ENCODE measurements at places on chromosomes 6 and 20. TPM values are rescaled to one million over a fixed set of nuclear protein-coding genes. Genes with fewer than 3 reads are reported as not detected.

DNA sequence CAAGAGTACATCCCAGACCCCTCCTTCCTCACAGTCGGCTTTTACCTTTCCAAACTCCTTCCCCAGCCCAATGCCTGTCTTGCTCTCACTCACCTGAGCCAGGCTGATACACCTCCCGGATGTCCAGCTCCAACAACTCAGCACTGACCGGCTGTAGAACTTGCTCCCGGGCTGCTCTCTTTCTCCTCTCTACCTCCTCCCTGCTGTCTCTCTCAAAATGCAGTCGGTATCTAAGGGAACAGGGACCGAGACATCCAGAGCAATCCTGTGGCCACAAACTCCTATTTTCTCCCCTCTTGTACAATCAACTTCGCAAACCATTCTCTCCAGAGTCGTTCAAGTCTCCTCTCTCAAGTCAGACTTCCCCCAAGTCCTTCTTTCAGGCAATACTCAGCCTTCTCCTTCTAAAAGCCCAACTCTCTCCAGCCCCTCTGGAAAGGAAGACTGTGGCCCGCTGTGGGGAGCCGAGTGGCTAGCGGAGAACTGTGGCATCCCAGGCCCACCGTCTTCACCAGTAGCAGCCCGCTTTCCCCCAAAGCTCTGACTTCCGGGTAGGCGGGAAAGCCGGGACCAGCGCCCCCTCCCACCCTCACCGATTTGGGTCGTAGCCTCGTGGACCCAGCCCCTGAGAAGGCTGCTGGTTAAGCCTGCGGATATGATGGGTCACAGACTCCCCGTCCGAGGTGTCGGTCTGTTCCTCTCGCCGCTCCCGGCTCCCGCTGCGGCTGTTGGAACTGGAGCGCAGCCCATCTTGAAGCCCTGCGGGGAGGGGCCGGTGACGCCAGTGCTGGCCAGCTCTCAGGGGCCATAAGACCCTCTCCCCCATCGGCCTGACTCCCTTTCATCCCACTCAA is 1.1 kb downstream of the GNL1 start:
- peak; percentile 75 for DNase-seq

DNA sequence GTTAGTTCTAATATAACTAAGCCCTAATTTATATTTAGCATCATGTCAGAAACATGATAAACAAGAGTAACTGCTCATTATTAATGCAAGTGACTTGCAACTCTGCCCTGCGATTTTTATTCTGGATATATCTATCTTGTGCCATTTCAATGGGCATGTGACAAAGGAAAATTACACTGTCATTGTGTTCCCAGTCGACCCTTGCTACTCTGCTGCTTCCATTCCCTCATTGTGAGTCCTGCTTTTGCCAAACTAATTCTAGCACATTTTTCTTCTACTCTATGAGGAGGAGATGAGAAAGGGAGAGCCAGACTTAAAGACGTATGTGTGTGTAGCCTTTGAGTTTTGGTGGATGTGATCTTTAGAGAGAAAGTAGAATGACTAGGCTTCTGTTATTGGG is 275.9 kb downstream of the ARHGAP18 start:
- no peak for DNase-seq

DNA sequence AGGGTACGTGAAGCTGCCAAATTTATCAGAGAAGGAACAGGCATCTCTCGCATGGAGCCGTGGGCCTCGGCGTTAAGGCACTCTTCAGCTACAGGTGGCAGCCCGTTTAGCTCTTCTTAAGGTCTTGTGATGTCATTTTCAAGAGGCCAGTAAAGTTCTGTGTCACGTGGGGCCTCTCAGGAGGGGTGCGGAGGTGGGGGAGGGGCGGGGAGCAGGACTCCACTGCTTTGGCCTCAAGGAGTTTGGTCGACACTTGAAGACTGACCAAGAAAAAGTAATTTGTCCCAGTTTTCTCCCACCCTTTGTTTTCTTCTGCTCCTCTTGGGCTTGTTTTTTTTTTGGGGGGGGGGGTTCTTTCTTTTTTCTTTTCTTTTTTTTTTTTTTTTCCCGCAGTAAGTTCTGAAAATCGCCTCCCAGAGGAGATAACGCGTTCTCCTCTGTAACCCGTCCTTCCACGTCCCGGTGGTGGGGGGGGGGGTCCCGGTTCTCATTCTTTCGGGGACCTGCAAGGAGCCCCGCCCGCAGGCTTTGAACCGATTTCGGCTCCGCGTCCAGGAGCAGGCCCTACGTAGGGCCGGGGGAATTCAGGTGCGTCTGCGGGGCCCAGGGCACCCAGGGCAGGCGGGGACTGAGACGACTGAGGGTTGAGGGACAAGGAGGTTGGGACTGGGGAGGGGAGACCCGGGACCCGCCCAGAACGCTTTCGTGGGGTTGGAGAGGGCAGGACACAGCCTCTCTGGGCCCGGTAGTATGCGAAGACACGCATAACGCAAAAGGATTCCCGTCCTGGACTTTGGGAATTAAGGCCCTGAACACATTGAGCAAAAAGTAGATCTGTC is 26.0 kb downstream of the GPX6 start:
- no peak for DNase-seq

DNA sequence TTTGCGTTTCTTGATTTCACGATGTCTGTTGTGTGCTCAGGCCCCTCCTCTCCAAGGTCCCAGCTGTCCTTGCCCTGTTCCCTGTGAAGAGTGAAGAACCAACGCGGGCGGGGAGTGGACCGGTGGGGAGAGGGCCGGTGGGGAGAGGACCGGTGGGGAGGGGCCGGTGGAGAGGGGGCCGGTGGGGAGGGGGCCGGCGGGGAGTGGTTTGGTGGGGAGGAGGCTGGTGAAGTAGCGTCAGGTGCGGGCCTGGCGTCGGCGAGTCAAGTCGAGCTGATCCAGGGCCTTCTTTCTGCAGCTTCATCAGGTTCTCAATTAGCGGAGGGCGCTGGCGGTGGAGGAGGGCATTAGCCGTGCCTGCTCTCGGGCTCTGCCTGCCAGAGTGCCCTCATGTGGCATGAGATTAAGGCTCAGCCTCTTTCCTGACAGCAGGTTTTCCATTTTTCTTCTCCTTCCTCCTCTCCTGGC is 21.2 kb upstream of the BHLHE23 start:
- DNase-seq = peak; percentile 25

DNA sequence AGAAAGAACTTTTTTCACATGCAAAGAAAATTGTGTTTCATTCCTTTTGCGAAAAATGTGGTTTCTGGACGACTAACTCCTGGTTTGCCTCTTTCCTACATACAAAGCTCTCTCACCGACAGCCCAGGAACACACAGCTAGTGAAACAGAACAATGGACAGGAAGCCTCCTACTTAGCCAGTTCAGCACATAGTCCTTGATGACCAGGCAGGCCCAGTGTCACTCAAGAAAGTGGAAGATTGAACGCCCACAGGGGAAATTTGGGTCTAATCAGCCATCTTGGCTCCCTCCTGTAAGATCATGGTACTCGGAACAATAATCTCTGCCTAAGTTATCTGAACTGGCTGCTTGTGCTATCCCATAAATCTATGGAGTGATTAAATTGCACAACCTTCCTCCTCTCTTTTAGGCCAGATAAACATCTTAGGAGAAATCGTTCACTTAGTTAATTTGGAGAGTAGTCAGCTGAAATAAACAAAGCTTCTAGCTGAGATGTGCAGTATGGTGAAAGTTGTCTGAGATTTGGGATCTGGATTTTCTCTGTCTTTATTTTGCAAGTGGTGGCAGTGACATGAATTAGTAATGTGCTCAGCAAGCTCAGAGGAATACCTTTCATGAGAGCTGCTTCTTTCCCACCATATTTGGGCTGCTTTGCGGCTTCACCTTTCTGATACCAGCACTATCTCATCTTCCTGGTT is 147.0 kb downstream of the MTFR2 start:
- no peak for DNase-seq

DNA sequence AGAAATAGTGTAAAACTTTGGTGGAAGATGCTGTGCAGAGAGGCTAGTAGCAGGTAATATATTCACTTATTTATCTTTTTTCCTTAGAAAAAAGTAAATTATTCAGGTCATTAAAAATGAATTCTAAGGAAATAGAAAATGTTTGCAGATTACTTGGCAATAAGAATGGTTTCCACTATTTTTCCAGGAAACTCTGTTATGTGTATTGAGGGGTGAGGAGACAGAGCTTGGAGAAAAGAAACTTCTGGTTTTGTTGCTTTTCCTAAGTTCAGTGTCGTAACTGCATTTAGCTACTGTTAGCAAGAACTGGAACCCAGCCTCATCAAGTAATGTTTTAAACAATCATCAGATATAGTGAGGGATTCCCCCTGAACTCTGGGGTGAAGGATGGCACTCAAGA is 79.2 kb upstream of the SMLR1 start:
- DNase-seq = no peak

DNA sequence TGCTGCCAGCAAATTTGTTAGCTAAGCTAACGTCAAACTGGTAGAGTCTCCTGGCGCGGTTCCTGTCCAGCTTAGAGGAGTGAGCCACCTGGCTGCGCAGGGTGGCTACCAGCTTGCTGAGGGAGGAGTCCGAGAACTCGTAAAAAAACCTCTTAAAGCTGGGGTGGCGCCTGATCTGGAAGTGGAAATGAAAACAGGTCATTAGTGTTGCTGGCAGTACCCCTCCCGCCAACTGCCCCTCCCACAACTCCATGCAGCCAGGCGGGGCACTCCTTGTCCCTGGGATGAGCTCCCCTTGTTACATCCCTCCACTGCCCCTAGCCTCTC is 17.3 kb downstream of the BNIP5 start:
- no peak for DNase-seq

GRCh38 chr6:167770291-167770955 is 56.3 kb upstream of the AFDN start:
- DNase-seq = no peak

DNA sequence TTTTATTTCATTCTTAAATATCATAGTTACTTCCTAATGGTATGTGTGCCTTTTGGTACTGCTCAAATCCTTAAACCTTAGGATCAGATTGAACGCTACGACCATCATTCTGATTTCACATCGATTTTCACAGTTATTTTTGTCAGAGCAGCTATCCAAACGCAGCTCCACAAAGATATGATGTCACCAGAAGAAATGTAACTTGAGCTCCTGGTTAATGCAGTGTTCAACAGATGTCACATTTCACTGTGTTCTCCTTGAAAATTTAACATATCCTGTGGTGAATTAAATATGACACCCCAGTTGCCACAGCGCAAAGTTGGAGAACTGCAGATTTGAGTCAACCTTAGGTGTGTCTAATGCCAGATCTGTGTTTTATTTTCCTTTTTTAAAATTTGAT is 81.4 kb downstream of the CTNNBL1 start:
- no peak for DNase-seq

DNA sequence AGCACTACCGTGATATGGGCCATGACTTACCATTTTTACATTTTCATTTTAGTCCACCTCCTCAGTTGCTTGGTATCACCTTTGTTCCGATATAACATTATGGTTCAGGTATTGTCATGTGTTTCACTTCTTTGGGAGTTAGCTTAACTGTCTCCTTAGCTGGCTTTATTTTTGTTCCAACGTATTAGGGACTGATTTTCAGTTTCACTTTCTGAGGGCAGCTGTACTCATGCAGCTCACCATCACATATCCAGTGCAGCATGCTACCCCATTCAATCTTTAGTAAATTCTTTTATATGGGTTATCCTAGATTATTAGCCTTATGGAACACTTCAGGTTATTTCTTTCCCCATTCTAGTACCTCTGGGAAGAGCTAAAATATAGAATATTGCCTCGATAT is 362.2 kb upstream of the IRAK1BP1 start:
- DNase-seq = no peak

DNA sequence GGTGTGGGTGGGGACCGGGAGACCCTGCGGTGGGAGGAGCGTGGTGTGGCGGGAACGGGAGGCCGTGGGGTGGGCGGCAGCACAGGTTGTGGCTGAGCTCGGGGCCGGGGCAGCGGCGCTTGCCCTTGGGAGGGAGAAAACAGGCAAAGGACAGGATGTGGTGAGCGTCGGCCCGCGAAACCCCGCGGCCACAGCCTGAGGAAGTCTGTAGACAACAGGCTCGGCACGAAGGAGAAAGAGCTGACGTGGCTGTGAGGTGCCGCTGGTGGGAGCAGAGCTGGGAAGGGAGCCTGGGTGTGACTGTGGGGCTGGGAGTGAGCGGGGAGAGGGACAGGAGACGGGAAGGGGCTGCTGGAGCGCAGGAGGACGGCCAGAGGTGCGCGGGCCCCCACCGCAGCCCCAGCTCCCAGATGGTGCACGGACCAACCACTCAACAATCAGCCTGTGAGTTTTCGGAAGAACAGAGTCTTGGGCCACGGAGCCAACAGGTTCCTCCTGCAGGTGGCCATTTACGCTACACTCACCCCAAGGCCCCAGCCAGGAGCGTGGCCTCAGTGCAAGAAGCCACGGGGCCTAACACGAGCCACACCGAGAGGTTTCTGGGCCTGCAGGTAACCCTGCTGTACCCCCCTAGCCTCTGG is 202.8 kb downstream of the DLL1 start:
- DNase-seq = no peak

- no peak for DNase-seq
Observed at GRCh38 chr6:107582086-107582485, 92.2 kb downstream of the SOBP start.

GRCh38 chr20:10596710-10597121 is 77.1 kb downstream of the JAG1 start:
- no peak for DNase-seq

DNA sequence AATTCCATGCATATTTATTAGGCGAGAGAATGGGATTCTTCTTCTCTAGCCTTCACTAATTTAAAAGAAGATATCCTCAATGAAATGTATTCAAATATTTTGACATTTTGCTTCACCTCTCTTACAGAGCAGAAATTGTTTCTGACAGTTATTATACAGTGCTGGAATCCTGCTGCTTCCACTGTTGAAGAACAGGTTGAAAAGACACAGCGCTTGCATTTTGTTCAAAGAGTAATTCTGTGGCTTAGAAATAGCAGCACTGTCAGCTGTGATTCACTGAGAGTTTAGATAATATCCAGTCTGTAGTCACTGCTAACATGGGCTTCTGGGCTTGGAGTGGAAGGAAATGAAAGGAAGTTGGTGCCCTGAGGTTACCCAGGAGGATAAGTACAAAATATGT is 117.1 kb upstream of the FBXL4 start:
- DNase-seq = no peak

DNA sequence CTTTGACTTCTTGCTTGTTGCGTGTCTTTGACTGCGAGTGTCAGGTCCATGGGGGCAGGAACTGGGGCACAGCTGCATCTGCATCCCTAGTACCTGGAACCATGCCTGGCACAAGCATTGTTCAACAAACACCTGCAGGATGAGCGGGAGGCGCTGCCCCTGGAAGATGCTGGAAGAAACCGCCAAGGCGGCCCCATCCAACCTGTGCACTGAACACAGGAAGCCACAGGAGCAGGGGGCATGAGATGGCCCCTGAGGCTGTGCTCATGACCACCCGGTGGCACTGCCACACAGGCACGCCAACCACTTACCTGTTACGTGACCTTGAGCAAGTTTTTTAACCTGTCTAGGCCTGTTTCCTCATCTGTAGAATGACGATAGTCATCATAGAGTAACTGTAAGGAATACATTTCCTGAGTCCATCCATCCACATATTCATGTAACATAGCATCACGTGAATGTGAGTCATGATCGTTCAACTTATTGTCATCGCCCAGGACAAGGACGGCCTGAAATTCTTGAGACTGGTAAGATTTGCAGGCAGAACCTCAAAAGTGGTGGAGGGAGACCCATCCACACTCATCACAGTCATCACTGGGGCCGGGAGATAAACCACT is 374.2 kb downstream of the PREX1 start:
- no peak for DNase-seq

- no peak for DNase-seq
Observed at GRCh38 chr20:24487648-24488047, 18.2 kb downstream of the SYNDIG1 start.

SRPK1 gene
- 24.1 TPM for total RNA-seq

MATN4 gene
- not detected for total RNA-seq

CEBPB gene
- 406 TPM for total RNA-seq

NKAIN4 gene
- not detected for total RNA-seq

ZBP1 gene
- total RNA-seq = 0.50 TPM

KHDC1 gene
- 0.27 TPM for total RNA-seq

SEL1L2 gene
- total RNA-seq = 1.3 TPM

SYNDIG1 gene
- total RNA-seq = not detected

Data from psoas muscle (tissue), 8 donors.